ENCODE measurements at places on chromosomes 5 and 9.

DNA sequence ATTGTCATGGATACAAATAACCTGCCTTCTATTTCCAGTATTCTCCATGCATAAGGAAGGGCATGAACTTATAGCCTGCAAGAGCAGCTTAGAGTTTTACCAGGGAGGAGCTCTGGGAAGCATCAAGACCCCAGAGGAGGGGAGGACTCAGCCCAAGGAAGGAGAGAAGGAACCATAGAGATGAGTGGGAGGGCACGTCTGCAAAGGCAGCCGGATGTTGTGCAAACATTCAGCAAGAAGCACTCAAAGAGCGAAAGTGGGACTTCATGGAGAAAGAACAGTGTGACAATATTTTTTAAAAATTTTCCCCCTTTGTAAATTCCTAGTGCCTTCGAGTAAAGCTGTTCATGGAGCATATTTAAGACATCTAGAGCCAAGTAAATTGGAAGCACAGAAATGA is 270.1 kb upstream of the PTGER4 start:
- DNase-seq: no peak

DNA sequence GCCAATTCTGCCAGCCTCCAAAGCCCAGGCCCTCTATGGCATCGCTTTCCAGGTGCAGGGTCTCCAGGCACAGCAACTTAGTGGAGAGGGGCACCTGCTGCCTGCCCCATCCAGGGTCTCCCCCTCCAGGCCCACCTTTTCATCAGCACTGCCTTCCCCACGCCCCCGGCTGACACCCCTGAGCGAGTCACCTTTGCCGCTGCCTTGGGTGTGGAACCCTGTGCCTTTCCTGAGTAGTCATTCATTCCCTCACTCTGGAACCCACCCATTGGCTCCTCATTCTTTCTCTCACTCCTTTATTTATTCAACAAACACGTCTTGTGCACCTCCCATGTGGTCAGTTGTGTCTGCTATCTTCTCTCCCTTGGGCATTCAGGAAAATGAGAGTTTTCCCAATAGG is 14.5 kb upstream of the RPL26L1 start:
- no peak for DNase-seq

DNA sequence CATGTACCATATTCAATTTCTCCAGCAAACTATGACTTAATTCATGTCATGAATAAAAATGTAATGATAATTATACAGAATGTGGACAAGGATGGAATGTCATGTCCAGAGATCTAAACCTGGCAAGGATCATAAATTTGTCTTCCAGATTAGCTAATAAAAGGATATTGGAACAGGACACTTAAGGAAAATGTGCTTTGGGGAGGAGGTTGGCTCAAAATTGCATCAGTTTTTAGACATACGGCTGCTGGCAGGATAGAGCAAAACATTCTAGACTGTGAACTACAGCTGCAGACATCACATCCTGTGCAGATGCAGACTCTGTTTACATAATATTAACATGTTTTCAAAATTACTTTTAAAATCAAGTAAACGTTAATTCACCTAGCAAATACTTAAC is 248.4 kb downstream of the TLR4 start:
- DNase-seq: no peak

DNA sequence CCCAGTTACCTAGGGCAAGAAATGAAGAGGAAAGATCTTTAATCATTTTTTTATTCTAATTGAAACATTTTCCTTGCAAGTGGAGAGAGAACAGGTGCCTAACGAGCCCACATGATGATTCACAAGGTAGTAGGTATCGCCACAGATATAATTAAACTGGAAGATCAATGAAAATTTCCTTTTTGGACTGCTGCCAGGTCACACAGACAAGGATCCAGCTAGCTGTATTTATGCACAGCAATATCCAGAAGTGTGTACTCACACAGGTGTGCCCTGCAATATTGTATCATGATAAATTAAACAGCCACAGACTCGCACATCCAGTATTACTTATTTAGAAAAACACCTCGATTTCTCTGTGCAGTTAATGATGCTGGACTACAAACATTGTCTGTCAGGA is 294.0 kb upstream of the SMARCA2 start:
- no peak for DNase-seq

DNA sequence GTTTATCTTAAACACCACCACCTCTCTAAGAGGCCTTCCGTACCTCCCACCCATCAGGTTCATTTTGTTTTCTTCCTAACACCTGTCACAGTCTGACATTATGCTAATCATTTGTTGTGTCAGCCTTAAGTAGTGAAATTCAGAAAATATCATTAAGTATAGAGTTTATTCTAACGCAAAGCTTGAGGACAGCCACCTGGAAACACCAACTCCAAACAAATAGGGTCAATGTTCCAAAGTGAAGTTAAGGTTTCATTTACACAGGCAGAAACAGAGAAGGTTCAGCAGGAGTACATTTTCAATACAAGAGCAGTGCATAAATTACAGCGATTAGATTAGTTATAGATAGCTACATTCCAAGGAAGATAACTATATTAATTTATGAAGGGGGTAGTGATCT is 1.3 kb upstream of the SMC5 start:
- no peak for DNase-seq

DNA sequence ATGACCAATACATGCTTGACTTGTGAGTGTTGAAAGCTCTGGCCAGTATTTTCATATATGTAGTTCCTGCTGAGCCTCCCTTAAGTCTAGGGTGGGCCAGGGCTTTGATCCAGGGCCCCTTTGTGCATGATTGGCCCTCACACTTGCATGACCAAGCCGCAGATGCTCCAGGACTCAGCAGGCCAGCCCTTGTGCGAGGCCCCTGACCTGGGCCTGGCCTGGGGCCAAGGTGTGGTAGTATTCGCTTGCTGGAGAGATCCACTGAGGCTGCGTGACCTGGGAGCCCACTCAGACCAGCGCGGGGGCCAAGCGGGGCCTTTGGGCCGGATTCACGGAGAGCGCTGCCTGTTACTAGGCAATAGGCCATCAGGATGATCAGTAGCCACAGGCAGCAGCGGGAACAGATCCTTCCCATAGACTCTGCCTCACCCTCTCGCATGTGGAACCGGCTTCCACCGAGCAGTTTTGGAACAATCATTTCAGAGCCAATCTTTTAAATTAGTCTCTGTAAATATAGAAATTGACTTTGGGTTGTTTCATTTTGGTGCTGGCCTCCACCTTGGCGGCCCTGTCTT is 79.0 kb upstream of the PTCH1 start:
- DNase-seq: no peak

DNA sequence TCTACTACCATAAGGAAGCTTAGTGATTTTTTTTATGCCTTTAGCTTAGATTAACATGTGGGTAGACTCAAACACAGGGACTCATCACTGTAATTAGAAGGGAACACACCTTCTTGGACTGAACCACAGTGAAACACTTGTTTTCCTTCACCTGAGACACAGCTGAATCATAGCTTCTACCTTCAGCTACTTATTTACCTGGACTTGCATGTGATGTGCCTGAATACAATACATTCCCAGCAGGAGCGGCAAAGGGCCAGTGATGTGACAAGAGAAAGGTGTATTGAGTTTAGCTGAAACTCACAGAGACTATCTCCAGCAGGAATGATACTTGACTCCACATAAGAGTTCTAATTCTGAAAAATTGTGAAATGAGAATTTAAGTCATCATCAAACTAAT is 37.8 kb downstream of the GRAMD2B start:
- no peak for DNase-seq

DNA sequence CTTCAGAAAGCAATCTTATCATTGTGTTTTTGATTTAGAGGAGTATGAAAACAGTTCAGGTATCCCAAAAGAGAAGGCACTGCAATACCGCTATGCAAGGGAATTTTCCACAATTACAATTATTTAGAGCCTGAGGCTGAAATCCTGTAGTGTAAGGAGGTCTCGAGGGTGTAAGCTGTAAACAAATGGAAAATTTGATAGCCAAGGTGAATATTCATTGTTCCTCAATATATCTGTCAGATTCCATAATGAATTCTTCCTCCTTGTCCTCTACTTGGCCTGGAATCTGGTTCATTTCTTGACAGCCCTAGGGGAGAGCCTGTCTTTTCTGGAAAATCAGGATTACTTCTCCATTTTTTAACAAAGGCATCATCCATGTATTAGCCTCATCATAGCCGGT is 63.1 kb upstream of the SMARCA2 start:
- DNase-seq: no peak

- no peak for DNase-seq
Observed at GRCh38 chr9:133148199-133149129, 15.2 kb downstream of the GBGT1 start.

GRCh38 chr5:174608631-174609097 is 115.7 kb upstream of the MSX2 start:
- DNase-seq: no peak

DNA sequence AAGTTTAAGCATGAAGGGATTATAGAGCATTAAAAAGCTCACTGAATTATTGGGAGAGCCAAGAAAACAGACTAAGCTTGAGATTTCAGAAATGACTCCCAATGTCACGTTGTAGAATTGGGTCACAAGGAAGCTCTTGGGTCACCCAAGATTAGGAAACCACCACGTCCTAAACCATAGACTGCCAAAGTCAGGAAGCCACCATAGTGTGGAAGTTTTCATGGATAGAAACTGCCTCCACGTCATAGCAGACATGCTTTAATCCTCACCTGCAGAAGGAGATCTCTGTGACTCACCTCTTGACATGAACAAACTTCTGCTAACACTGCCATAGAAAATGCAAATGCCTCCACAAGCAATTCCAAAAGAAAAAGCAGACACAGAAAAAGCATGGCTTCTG is 106.3 kb downstream of the SLC1A3 start:
- no peak for DNase-seq

GRCh38 chr5:146243247-146243646 is 39.8 kb downstream of the RBM27 start:
- DNase-seq: no peak

DNA sequence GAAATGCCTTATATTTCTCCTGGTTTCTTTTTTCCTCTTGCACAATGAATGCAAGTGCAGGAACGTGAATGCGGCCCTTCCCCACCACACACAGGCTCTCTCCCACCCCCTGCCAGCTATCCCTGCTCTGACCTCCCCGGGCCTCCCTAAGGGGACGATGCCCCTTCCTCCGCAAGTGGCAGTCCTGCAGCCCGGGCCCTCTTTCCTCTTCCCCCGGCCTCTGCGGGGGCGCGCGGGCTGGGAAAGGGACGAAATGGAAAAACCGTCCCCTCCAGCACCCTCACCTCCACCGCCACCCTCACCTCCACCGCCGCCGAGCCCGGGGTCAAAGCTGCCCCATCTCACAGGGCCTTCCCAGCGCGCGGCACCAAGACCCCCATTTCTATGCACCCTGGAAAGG is 44.7 kb downstream of the GAS1 start:
- DNase-seq: no peak

- no peak for DNase-seq
Observed at GRCh38 chr5:159061179-159061796, 38.4 kb downstream of the EBF1 start.

GRCh38 chr9:109812818-109813281 is 32.9 kb downstream of the PALM2AKAP2 start:
- no peak for DNase-seq

DNA sequence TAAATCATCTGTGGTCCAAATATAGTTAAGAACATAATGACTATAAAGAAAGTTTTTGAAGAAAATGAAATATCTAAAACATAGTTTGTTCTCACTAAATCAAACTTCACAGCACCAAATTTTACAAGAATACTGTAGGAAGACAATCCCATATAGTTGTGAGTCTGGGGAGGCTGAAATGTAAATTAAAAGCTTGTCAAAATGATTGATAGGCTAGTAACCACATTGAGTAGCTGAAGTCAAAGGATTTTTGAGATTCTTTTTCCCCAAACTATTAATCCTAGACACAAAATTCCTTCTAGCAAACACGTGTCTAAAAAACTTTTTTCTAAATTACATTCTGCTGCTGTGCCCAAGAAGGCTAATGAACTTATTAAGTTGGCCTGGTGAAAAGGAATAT is 13.0 kb downstream of the BHMT start:
- no peak for DNase-seq

DNA sequence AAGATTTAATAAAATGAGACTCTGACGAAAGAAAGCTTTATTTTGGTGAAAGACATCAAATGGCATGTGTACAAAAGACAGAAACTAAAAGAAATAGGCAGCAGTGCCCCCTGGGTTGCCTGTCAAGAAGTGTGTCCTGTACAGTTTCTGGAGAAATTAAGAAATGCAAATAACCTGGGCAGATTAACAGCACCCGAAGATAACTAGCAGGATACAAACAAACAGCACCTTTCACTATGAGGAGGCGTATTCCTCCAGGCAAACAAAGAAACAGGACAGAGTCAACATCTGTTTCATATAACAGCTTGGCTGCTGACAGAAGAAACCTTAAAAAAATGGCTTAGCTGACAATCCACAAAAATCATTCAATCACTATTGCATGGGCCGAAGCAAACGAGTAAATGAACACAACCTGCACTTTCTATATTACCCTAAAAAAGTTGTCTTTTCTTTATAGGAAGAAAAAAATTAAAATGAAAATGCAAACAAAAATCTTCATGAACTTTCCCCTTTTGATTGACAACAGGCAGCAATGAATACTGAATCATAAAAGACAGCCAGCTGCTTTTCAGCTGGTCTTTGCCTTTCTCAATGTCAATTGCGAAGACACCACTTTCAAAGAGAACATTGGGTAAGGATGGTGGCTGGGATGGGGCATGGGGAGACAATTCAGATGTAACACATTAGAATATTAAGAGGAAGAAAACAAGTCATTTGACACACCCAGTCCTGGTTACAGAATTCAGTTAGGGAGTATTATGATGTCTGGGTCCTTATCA is 162.1 kb downstream of the ARL15 start:
- no peak for DNase-seq

GRCh38 chr5:135965504-135965903 is 10.7 kb upstream of the LECT2 start:
- no peak for DNase-seq

- DNase-seq: peak; percentile 21
Observed at GRCh38 chr5:138068742-138069600, 14.9 kb upstream of the WNT8A start.

DNA sequence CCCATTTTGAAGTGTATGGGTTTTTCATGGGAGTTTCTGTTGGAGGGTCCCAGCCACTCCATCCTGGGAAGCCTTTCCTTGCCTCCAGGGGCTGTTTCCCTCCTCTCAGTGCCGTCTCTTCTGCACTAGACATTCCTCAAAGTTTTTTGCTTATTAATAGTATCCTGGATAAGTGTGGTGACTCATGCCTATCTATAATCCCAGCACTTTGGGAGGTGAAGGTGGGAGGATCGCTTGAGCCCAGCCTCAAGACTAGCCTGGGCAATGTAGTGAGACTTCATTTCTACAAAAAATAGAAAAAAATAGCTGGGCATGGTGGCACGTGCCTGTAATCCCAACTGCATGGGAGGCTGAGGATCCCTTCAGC is 43.1 kb downstream of the RALGPS1 start:
- peak; percentile 34 for DNase-seq

- no peak for DNase-seq
Observed at GRCh38 chr5:174991847-174992246, 267.5 kb downstream of the MSX2 start.

- no peak for DNase-seq
Observed at GRCh38 chr5:138476918-138477317, 11.6 kb downstream of the EGR1 start.

GRCh38 chr5:132205385-132206125 is 22.1 kb downstream of the P4HA2 start:
- no peak for DNase-seq

Data from gastrocnemius medialis (tissue), 4 donors.